GM23248 (cell line): ENCODE measurements at places on chromosomes 3 and 15.
A peak's percentile ranks its signal among the peaks of the same experiment; 100 is the strongest.

DNA sequence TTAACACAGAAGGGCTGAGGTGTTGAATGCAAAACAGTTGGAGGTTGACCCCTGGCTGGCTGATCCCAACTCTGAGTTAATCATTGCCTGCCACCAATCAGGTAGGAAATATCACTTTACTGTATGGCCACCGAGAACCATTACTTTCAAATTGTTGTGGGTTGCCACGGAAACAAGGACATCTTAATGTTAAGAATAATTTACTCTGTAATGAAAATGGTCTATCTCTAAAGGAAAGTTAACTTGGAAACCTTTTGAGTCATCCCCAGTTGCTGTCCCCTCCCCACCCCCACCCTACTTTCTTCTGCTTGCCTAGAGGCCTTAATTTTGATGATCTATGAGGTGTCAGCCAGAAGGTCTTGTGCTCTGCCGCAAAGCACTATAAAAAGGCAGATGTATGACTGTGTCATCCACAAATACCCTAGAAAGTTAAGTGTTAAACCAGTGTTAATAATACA is 78.7 kb upstream of the SNRK start:
- DNase-seq: peak; percentile 26

GRCh38 chr15:48176112-48176511 is 2.0 kb downstream of the MYEF2 start:
- peak; percentile 2 for DNase-seq

DNA sequence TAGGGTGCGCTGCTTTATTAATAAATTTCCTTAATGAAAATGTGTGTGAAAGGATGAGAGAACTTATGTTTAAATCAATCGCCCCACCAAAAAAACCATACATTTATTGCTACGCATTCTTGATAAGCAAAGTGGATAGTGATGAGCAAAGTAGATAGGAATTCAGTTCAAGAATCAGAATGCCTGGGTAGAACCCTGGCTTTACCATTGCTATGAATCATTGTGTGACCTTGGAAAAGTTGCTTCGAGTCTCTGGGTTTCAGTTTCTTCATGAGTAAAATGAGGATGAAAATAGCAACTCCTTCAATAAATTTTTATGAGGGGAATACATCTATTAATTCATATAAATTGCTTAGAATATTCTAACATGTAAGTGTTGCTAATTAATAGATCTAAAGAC is 2.6 kb upstream of the ALCAM start:
- peak; percentile 48 for DNase-seq

DNA sequence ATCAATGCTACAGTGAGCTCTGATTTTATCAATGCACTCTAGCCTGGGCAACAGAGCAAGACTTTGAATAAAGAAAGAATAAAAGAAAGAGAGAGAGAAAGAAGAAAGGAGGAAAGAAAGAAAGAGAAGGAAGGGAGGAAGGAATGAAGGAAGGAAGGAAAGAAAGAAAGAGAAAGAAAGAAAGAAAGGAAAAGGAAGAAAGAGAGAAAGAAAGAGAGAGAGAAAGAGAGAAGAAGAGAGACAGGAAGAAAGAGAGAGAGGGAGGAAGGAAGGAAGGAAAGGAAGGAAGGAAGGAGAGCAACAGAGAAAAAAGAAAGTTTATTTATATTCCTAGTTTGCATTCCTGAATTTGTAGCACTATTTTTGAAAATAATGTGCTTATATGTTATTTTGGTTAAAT is 52.3 kb upstream of the ITGA11 start:
- no peak for DNase-seq

DNA sequence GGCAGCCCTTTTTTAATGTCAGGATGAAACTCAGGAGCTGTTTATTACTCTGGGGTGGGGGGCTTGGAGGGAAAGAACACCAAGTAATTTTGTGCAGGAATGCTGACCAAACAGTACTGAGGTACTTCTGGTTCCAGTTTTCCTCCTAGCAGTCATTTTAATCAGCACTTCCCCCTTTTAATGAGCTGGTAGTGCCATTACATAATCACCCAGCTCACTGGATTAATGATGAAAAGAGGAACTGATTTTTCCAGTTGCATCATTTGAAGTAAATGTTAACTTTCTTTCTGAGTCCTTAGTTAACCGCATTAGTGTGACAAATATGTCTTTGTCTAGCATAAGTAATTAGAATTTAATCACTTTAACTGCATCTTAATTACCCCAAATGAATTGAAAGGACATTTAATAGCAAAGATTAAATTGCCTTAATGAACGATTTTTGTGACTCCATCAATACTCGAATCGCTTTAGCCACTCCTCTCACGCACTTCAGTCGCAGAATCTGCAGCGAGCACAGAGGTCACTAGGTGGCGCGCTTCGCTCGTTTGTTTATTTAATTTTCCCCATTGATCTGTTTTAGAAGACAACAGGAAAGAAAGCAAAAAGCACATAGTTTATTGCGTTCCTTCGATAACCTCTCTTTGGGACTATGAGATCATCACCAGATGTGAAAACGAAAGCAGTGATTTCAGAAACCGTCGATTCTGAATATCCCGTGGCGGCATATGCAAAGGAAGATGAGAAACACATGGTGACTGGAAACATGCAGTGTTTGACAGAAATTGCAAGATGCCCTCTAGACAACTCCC is 9.8 kb downstream of the ONECUT1 start:
- DNase-seq: peak; percentile 71

GRCh38 chr3:186209810-186210752 is 101.2 kb upstream of the ETV5 start:
- DNase-seq: peak; percentile 80

GRCh38 chr15:65426216-65426853 is 3.6 kb upstream of the IGDCC4 start:
- DNase-seq: no peak

GRCh38 chr3:148026009-148026588 is 616.9 kb downstream of the ZIC1 start:
- no peak for DNase-seq

DNA sequence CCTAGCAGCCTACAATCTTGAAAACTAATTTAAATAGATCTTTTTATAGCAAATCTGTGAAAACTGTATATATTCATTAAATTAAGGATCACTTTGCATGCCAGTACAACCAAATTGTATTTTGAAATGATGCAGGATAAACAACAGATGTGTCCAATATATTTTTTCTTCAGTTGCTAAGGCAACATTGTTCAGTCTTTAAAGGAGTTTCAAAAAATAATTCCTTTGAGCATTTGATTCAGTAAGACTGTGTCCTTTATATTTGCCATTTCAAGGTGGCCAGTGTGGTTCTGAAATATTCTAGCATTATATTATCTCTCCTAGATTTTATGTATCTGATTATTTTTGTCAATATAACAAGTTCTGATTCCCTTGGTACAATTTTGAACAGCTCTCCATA is 254.7 kb downstream of the PLOD2 start:
- no peak for DNase-seq

GRCh38 chr15:40345867-40346578 is 4.8 kb upstream of the PHGR1 start:
- DNase-seq: no peak

- DNase-seq: no peak
These were observed 81.8 kb downstream of the MINAR1 start for GRCh38 chr15:79513940-79514339.

DNA sequence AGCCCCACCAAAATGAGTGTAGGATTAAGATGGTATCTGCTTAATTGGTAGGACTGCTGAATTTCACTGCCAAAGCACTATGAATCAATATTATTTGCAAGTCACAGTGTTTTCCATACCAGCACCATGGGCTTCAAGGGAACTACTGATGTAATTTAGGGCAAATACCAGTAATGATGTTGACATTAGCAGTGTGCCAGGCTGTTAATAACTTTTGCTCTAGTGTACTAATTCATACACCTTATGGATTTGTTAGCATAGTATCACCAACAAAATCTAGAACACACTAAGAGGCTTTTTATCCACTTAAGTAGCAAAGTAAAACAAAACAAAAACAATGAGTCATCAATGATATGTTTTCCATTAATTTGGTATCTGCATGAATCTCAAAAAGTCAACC is 888.2 kb downstream of the CADM2 start:
- DNase-seq: no peak

- DNase-seq: peak; percentile 60
These were observed 233.5 kb downstream of the MYRIP start for GRCh38 chr3:40042752-40043443.

DNA sequence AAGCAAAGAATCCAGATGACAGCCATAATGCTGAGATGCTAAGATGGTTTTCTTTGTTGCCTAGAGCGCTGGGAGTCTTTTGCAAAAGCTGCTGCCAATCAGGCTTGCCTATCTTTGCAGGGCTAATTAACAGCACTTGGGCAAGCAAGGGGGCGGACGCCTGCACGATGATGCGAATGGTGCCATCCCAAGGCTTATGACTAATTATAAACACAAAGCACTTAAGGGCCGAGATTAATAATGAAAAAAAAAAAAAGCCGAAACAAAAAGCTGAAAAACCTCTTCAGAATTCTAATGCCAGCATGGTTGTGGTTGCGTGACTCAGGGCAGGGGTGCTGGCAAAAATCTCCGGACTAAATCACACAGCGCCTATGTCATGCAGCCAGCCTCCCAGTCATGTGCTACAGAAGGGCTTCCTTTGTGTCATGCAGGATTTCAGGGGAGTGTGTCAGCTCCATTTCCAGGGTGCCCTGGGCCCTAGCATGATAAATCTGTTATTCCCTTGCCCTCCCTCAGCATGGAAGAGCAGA is 185.0 kb upstream of the ANKRD28 start:
- peak; percentile 99 for DNase-seq

GRCh38 chr3:168939651-168940238 is 723.8 kb downstream of the MECOM start:
- DNase-seq: no peak

GRCh38 chr3:49910409-49911123 is 6.9 kb upstream of the MST1R start:
- no peak for DNase-seq

DNA sequence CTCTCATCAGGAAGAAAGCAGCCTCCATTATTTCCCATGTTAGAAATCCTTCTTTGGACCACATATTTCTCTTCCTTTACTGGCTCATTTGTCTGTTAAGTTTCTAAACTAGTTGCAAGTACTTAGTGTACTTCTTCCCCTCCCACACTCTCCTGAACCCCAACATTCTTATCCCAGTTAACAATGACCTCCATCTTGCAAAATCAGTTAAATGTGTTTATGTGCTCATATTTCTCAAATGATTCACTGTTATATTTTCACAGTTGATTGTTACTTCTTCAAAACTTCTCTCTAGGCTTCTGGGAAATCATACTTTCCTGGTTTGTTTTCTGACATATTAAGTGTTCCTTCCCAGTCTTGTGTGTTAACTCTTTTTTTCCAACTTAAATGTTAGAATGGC is 856.9 kb downstream of the EPHA3 start:
- DNase-seq: no peak

DNA sequence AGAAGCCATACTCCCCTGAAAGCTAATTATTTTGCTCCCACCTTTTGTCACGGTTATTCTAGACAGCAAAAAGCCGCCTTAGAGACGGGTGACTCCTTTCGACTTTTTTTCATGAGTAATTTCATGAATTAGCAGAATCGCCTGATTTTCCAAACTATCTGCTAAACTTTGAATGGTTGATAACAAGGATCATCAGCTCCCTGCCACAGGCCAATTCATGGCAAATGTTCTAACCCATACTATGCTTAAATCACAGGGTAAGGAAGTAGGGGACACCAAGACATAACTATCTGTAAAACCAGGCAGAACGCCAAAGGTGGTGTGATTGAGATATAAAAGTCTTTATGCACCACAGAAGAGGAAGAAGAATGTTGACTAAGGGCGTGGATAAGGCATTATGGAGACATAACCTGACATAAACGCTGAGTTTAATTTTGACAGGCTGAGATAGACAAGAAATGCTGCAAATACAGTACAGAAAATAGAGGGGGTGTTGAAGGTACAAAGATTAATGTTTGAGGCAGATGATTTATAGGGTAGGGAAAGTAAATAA is 891 bp upstream of the DMXL2 start:
- DNase-seq: peak; percentile 43

DNA sequence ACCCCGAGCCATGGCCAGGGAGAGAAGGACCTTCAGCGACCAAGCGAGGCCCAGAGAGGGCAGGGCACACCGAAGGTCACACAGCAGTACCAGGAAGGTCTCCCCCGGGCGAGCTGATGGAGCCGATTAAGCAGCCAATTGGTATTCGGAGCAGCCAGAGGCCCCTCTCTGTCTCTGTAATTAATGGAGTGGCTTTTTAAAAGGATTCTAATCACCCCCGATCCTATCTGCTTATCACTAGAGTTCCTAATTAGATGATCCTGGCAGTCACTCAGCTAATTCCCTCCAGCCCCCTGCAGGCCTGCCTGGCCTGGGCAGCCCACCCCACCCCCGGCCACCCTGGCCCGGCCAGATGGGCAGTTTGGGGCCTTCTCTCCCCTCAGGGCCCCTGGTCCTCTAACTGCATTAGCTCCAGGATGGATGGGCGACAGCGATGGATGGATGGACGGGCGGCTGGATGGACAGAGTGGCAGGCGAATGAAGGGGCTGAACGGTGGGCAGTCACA is 1.6 kb upstream of the DNAJB8 start:
- no peak for DNase-seq

GRCh38 chr15:69497667-69498066 is 45.0 kb downstream of the RPLP1 start:
- DNase-seq: no peak

- peak; percentile 17 for DNase-seq
These were observed 152.8 kb downstream of the GABRG3 start for GRCh38 chr15:27123808-27124207.

GRCh38 chr3:111761309-111761795 is 97.7 kb upstream of the PHLDB2 start:
- peak; percentile 84 for DNase-seq

GRCh38 chr3:73552700-73553099 is 72.0 kb downstream of the PDZRN3 start:
- DNase-seq: peak; percentile 68
